ENCODE measurements at places on chromosomes 12 and 14.
A peak's percentile ranks its signal among the peaks of the same experiment; 100 is the strongest.

- peak; percentile 41 for DNase-seq
Measured at GRCh38 chr12:113098441-113099028, 37.0 kb downstream of the RASAL1 start.

GRCh38 chr12:99235381-99235780 lies 412.2 kb upstream of the GARIN6 start:
- DNase-seq = no peak

DNA sequence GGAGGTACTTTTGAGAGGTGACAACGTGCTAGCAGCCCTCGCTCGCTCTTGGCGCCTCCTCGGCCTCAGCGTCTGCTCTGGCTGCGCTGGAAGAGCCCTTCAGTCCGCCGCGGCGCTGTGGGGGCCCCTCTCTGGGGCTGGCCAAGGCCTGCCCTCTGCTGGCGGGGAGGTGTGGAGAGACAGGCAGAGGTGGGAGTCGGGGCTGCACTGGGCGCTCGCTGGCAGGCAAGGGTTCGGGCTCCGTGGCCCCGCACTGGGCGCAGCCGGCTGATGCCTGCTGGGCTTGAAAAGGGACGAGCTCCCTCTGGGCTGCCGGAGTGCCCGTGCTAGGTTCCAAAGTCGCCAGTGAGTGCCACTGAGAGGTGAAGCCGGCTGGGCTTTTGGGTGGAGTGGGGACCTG lies 580.0 kb downstream of the DIO2 start:
- no peak for DNase-seq

DNA sequence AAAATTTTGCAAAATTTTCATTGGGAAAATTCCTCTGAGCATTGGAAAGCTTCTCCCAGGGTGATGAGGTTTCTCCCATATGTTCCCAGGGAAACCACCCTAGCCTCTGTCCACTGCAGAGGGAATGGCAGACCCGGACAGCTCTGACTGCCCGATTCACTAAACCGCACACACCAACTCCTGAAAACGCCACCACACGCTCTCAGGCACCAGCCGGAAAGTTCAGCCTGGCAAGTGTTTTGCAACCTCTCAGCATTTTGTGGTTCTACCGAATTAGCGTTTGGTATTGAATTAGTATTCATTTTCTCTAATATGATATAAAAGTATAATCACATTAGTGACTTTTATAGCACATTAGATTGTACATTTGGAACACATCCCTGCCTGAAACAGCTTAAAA lies 213.4 kb downstream of the PHETA1 start:
- DNase-seq = no peak

GRCh38 chr12:81347404-81347803 lies 269.5 kb downstream of the ACSS3 start:
- DNase-seq = no peak

- no peak for DNase-seq
Measured at GRCh38 chr14:63045612-63046320, 508 bp upstream of the KCNH5 start.

DNA sequence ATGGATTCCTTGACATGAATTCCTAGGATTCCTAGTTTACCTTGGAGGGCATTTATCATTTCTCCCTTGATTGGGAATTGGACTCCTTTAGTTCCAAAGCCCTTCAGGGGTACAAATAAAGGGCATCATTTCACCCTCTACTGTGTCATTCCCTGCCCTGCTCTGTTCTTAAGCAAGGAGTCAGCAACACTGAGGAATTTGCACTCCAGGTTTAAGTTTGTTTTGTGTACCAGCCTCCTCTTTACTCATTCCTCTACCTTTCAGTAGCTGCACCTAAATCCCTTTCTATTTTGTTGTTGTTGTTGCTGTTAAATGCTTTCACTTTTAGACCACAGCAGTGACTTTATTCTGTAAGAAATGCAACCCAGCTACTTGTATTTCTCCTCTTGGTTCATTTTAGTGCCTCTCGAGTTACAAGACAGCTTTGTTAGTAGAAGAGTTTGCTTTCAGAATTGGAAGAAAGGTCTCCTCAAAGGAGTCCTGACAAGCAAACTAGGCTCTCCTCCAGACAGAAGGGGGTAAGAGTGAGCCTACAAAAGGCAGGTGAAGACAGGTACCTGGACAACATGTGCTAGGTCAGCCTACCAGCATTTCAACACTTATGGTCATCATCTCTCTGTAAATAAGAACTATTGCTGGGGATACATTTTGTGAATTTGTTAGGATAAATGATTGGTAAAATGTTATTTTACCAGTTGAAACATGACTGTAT lies 90.0 kb downstream of the RMST start:
- no peak for DNase-seq

GRCh38 chr12:112304436-112304835 lies 77.8 kb downstream of the HECTD4 start:
- no peak for DNase-seq

GRCh38 chr14:60789656-60790055 lies 55.1 kb downstream of the MNAT1 start:
- DNase-seq = no peak

DNA sequence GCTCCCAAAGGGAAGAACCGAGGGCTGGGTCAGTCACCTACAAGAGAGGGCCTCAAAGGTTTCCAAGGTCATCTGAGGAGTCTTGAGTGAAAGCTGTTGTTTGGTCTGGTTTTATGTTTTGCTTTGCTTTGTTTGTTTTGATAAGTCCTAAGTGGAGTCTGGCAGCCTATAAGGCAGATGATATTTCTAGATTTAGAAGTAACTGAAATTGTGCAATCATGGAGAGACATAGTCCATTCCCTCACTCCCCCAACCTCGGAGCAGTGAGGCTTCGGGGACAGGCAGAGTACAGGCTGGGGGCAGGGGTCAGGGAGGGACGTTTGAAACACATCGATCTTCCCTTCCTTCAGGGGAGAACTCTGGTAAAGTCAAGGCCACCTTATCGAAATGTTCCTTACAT lies 42.3 kb downstream of the TTC9 start:
- DNase-seq = no peak

GRCh38 chr14:79369359-79370332 lies 841.7 kb downstream of the DIO2 start:
- no peak for DNase-seq

DNA sequence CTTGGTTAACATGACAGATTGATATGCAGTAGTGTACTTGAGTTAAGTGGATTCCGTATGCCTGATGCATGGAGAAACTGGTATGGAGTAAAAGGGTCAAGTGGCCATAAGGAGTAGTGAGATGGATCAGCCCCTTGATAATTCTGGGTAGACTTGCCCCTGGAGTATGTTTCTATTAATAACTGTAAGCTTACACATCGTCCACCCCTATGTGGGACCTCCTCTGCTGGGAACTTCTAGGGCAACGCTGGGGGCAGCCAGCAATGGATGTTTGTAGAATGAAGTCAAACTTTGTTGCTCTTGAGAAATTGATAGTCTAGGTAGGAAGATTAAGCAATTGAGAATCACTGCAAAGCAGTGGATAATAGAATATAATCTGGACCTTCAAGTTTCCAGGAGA lies 3.5 kb downstream of the C12orf75 start:
- no peak for DNase-seq

- no peak for DNase-seq
Measured at GRCh38 chr14:68011406-68012028, 191.9 kb downstream of the RAD51B start.

DNA sequence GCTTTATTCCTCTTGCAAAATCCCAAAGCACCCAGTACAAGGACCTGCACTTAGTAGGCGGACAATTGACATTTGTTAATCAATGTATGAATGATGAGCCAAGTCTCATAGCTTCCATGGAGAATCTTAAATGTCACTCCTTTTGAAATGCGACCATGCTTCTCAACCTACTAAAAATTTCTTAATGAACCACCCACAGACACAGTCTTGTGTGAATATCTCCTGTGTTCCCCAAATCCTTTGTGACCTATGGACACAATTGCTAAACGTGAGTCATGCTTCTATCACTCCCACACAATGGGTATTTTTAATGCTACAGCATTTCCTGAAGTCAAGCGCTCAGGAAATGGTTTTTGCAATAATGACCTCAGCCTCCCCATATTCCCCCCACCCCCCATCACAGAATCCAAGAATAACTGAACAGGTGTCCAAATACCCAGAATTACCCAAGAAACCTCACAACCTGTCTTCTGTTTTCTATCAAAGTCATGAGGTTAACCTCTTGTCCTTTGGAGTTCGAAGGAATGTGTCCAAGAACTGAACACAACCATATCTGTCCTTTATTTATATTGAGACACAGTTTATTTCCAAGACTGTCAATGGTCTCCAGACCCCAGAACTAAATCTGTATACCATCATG lies 163.6 kb upstream of the PLEKHG7 start:
- no peak for DNase-seq

DNA sequence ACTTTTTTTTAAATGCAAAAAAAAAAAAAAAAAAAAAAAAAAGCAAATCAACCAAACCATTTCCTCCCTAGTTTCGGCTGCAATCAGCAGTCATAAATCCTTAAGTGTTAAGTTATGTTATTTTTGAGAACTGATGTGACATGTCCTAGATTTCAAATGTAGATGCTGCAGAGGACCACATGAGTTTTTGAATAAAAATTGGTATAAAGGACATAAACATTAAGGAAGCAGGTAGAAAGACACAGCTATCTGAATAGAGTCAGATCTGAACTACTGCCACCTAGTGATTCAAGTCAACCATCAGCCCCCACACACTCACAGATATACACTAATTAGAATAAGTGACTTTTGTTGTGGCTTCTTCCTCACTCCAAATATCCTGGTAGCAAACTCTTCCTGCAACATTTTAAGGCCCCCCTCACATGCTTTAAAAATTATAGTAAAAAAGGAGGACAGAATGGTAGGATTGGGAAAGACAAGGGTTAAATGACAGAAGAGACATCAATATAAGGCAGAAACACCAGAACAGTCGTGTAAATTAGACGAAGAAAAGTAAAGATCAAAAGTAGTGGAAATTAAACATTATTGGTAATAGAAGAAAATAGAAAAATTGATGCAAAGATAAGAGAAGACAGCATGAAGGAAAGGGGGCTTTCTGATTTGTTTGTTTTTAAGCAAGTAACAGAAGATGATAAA lies 394.5 kb upstream of the ATP2B1 start:
- DNase-seq = no peak
